GM03348 (cell line): ENCODE measurements at places on chromosomes 12 and 14.
A peak's percentile ranks its signal among the peaks of the same experiment; 100 is the strongest.

GRCh38 chr12:32031109-32031508, 71.9 kb downstream of the RESF1 start:
- no peak for DNase-seq

DNA sequence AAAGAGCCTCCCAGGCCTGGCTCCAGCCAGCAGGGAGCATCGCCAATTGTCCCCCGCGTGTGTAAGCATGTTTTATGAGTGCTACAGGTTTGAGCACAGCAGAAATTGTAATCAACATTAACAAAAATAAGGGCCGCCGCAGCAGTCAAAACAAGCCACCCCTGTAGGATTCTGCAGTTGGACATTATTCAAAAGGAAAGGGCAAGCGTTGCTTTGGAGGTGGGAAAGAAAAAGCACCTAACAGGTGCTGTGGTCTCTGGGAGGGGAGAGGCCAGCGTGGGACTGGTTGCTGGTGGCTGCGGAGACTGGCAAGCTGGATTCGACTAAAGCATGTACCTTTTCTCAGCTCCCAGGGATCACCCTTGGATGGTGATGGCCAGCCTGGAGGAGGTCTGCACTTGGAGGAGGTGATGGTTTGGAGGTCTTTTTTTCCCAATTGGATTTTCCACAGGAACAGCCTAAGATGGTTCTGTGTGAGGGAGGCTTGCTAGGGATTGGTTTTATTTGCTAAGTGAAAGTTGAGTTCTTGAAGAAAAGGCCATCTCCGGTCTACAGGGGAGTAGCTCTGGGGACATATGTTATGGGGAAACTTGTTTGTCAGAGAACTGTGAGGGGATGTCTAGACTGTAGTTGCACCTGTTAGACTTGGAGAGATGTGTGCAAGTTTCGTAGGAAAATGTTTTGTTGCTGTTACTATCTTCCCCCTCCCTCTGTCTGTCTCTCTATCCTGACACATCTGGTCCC, 2.0 kb downstream of the DYRK2 start:
- no peak for DNase-seq

DNA sequence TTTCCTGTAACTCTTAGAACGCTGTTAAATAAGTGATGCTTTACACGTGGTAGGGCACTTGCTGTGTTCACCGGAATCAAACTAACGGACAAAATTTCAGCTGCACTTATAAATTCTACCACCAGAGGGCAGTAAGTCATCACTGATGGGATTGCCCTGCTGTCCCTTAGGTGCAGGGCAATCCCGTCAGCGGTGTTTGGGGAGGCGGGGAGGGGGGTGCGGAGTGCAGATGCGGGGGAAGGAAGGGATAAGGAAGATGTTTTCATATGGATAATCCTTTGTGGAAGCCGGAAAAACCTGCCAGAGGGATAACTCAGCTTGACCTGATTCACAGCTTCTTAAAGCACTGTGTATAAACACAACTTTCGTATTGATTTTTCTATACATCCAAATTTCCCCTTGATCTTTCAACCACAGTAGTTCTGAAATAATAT, 21.7 kb upstream of the SLC10A1 start:
- DNase-seq, result peak; percentile 86

GRCh38 chr12:48237162-48237561, 34.1 kb upstream of the OR10AD1 start:
- no peak for DNase-seq

GRCh38 chr14:89245802-89246201, 171.2 kb downstream of the FOXN3 start:
- no peak for DNase-seq

DNA sequence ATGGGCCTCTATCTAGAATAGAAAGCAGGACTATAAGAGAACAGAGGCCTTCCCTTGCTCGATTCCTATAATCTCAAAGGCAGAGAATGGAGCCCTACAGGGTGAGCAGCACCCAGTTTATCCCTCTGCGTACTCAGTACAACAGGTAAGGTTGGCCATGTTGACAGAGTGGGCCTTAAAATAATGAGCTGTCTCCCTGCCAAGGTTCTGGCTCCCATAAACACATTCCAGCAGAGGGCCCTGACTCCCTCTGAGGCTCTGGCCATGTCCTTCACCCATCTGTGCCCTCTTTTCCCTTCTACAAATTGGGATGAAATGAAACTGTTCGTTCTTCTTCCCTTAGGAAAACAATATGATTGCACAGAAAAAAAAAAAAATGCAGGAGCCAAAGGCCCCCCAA, 16.9 kb upstream of the PNMA1 start:
- DNase-seq, result no peak

DNA sequence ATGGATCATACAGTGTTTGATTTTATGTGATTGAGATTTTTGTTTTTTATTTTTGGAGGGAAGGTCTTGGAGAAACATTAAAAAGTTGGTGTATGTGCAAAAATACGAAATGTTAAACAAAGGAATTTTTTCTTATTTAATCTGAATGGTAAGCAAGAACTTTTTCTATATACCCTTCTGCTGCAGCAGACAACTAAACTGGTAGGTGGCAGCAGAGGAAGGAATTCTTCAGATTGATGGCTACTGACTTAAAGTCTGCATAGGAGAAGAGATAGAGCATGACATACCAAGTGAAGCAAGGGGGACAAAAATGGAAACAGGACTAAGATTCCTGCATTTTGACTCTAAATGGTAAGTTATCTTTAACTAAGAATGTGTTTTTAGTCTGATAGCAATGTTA, 42.0 kb upstream of the A2ML1 start:
- DNase-seq, result peak; percentile 27

- no peak for DNase-seq
Observed at GRCh38 chr12:84036912-84037311, 875.7 kb downstream of the SLC6A15 start.

DNA sequence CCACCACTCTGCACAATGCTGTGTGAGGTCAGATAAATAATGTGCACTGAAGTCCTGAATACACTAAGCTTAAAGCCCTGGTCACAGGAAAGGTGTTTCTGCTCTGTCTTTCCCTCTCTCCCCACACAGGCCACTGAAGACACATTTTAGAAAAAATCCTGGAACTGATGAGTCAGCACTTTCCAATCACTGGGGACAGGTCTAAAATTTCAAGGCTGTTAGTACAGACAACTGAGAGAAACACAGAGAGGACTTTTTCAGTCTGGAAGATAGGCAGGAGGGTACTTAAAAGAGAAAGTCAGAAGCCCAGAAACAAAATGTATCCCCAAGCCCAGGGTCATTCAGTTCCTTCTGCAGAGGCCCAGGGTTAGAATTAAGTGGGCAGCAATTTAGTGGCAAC, 333.9 kb upstream of the CCDC196 start:
- DNase-seq, result no peak

DNA sequence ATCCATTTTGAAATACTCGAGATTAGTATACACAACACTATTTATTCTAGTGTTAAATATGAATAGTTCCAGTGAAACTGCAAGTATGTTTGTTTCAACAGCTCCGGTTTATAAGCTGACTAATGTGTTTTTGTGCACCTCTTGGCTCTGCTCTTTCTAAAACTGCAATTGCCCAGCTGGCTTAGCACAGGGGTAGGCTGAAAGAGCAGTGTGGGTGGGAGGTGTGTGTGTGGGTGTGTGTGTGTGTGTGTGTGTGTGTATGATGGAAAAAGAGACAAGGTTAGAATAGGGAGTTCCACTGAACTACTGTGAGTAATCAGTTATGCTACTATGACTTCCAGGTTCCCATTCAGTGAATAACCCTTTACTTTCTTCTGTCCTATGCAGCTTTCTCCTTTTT, 37.8 kb upstream of the DDHD1 start:
- no peak for DNase-seq

DNA sequence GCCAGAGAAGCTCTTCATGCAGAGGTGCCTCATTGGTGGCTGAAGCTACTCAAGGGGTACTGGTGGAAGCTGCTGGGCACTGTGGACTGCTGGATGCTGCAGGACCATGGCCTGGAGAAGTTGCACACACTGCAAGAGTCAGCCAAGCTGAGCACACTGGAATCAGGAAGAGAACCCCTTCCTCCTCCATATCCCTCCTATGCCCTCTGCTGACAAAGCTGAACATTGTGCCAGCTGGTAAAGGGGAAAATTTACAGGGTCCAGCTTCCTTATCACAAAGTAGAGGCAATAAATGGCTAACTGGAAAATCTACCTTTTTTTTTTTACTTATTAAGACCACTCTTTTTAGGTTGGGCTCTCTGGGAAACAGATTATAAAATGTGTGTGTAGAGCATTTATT, 6.5 kb downstream of the CCDC175 start:
- no peak for DNase-seq

DNA sequence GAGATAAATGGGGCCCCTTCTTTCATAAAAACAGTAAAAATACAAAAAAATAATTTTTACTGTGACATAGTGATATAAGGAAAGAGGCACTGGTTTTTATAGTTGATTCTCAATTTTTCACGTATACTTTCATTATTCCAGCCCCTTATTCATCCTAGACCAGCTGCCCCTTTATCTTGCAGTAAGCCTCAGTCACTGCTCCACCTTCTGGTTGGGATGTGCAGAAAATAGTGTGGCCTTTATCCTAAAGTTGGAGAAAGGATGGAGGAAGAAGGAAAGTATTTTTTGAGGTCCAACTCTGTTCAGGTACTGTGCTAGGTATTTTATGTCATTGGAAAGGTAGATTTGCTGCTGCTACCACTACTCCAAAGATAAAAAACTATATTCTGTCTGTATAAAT, 172.7 kb downstream of the ANO6 start:
- DNase-seq, result peak; percentile 67

DNA sequence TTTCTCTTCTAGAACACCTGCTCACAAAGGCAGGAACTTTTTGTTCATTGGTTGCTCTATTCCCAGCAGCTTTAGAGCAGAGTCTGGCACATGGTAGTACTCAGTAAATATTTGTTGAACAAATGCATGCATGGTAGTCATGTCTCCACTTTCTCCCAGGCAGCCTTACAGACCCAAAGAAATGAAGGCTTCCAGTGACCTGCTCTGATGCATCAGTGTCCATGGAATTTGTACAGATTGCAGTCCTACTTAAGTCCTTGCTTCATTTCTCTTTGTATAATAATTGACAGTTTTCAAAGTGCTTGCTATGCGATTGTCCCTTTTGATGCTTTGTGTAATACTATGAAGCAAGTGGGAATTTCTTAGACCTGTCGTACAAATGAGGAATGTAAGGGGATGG, 119.6 kb downstream of the DERA start:
- no peak for DNase-seq
